ENCODE measurements at places on chromosomes 3 and 15.

DNA sequence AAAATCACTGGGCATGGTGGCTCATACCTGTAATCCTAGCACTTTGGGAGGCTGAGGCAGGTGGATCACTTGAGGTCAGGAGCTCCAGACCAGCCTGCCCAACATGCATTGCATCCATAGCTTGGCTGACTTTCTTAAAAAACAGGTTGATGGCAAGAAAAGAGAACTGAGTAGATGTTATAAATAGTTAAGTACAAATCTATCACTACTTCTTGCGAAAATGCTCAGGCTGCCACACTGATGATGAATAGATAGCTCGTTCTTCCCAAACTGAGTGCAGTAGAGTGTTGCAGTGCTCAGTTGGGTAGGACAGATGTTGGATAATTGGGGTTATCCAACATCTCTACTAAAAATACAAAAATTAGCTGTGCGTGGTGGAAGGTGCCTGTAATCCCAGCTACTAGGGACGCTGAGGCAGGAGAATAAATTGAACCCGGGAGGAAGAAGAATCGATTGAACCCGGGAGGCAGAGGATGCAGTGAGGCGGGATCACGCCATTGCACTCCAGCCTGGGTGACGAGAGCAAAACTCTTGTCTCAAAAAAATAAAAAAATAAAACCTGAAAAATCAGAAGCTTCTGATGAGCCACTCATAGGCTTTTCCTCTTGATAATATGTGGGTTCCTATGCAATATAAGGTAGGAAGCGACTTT, 1.2 kb downstream of the BTLA start:
- no peak for DNase-seq

DNA sequence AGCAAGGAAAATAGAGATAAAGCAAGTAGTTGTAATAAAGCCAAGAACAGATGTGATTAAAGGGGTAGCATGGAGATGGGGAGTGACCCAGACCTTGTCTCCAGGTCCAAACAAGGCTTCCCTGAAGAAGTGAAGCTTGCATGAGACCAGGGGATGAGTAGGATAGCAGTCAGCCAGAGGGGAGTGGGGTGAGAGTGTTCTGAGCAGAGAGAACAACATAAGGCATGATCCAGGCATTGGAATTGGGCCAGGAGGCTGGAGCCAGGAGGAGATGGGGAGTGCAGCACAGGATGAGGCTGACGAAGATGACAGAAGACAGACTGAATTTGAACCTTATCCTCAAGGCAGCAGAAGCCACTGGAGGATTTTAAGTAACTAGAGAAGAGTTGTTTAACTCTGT, 7.2 kb downstream of the TMOD2 start:
- DNase-seq: no peak

DNA sequence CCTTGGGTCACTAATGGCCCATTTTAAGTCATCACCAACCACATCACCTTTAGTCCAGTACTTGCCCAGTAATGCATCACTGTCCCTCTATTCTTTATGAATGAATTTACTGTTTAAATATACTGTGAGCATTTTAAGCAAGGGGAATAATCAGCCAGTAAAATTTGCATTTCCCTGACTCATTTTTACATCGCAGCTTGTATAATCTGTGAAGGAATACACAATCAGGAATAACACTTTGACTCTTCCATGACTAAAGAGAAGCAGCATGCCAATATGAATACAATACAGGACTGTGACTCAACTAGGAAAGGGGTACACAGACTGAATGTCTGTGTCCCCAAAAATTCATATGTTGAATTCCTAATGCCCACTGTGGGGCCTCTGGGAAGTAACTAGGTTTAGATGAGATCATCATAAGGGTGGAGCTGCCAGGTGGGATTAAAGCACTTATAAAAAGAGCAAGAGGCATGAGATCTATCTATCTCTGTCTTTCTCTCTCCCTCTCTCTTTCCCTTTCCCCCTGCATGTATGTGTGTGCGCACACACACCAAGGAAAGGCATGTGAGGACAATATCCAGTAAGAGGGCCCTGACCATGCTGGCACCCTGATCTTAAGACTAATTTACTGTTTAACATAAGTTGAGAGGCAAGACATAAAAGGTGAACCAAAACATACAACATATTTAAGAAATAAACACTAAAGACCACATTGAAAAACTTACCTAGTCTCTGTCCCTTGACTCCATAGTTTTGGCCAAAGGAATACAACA, 12.1 kb downstream of the B4GALT4 start:
- DNase-seq: no peak

DNA sequence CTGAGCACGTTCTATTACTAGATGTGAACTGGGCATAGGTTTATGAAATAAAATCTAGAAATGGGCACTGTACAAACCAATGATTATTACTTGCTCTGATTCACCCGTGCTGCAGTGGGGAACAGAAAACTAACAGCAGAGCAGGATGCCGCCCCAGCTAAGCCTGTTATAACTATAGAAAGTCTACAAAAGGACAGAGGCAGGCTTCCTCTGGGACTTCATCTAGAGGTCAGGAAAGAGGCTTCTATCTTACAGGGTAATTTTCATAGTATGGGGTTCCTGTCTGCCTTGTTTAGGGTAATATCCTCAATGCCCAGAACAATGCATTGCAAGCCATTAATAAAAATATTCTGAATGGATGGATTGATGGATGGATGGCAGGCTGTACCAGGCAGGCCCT, 177.0 kb upstream of the TBL1XR1 start:
- DNase-seq: no peak

- no peak for DNase-seq
Observed at GRCh38 chr15:50066202-50066601, 52.8 kb downstream of the ATP8B4 start.

GRCh38 chr3:138479438-138479863, 45.0 kb downstream of the ESYT3 start:
- DNase-seq: no peak

DNA sequence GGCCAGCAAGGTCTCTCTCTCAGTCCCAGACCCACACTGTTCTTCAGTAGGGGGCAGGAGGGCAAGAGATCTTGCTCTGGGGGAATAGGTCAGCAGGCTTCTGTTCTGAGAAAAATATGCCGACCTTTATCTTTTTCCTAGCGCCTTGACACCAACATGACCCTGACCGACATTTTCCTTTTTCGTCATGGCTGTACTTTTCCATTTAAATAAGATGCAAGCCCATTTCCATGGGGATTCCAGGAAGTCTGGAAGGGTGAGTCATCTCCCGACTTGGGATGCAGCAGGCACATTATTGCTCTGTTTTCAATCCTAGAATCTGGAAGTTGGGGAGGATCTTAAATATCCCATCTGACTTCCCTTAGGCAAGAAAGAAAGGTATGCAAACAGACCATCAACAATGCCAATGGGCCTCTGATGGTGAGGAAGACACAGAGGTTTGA, 261.5 kb upstream of the LRTM1 start:
- no peak for DNase-seq

DNA sequence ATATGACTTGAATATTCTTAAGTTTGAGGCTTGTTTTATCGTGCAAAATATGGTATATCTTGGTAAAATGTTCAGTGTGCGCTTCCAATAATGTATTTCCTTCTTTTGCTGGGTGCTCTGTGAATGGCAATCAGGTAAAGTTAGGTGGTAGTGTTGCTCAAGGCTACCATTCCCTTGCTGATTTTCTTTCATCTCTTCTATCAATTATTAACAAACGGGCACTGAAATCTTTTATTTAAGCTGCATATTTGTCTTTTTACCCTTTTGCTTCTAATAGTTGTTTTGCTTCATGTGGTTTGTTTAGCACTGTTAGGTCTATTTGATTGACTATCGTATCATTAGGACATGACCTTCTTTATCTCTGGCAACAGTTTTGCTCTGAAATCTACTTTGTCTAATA, 242.3 kb downstream of the CTNNB1 start:
- DNase-seq: no peak

DNA sequence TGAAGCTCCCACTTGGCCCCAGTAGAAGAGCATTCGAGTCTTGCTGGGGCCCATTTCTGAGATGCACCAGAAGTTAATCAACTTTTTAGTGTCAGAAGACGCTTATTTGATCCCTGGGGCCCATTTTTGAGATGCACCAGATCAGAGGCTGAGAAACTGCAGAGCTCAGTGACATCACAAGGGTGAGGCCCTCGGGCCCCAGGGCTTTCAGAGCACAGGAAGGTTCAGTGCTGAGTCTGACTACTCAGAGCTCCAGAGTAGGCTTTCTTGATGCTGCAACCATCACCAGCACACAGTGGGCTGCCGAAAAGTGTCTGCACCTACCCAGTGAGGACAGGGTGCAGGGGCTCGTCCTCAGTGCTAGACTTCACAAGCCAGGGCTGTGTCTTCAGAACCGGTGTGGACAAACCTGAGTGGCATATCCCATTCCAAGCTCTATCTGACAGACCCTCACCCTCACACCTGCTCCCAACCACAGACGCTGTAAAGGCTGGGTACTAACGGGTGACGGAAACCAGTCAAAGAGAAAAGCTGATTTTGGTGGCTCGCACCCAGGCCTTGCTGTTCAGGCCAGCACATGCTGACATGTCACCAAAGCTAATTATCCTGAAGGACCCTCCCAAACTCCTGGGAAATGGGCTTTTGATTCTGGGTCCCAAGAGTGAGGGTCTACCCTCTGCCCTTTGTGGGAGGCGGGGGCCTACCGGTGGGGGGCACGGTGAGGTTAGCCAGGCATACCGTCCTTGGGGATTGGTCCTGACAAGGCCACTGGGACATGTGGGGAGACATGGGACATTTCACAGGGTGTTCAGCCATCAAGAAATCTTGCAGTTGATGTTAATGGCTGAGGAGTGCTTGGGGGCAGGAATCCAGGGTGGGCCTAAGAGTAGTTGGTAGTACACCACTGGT, 83.0 kb downstream of the PDCD6IP start:
- DNase-seq: no peak

- DNase-seq: peak; percentile 24
Observed at GRCh38 chr15:89433686-89434085, 62.7 kb downstream of the RHCG start.

- DNase-seq: no peak
Observed at GRCh38 chr3:99250821-99251355, 349.4 kb upstream of the DCBLD2 start.

- DNase-seq: no peak
Observed at GRCh38 chr3:177929310-177929709, 606.9 kb upstream of the KCNMB2 start.

GRCh38 chr15:100191161-100191560, 150.6 kb downstream of the ADAMTS17 start:
- DNase-seq: no peak

GRCh38 chr3:60737633-60738399, 513.4 kb downstream of the FHIT start:
- DNase-seq: no peak

- DNase-seq: no peak
Observed at GRCh38 chr15:31296646-31297574, 29.7 kb upstream of the KLF13 start.

DNA sequence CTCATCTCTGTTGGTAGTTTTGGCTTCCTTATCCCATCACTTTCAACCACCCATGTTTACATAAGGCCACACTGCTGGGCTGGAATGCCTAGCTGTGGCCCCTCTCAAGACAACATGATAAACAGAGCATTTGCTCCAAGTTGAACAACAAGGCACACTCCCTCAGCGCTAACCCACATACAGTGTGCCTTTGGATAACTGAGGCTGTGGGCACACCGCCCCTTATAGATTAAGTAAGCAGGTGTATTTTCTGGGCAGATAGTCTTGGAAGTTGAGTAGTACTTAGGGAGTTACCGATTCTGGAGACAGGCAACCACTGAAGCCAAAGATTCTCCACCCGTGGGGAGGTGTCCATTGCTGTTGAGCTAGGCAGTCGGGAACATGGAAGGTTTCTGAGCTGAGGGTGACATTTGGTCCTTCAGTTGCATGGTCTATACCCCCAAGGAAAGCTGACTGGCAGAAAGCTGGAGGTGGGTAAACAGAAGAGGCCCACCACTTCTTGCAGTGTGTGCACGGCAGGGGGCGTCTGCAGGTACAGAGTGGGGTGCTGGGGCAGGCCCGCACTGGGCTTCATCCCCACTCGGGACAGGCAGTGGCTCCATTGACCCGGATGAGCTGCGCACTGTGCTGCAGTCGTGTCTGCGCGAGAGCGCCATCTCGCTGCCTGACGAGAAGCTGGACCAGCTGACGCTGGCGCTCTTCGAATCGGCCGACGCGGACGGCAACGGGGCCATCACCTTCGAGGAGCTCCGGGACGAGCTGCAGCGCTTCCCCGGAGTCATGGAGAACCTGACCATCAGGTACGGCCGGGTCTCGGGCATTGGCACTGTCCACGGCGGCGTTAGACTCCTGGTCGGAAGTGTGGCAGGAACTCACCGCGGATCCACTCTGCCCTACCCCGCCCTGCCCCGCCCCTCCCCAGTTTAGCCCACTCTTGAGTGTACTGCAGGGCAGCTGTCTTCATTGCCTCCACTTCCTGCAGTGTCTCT, 16.8 kb downstream of the NOX5 start:
- DNase-seq: no peak

DNA sequence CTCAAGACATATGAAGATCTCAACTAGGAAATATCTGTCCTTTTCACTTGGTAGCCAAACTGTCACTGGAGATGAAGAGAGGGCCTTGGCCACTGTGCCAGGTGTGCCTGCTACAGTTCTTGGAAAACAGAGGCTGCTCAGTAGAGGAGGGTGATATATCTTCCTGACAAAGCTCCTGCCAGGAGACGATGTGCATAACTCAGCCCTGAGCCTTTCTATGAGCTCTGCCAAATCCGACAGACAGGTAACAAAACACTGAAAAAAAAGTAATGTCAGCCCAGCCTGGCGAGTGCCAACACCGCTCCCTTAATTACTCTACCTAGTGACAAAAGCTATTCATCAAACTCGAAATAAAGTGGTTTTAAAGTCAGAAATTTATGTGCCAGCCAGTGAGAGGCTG, 123.2 kb downstream of the MFSD1 start:
- DNase-seq: no peak

DNA sequence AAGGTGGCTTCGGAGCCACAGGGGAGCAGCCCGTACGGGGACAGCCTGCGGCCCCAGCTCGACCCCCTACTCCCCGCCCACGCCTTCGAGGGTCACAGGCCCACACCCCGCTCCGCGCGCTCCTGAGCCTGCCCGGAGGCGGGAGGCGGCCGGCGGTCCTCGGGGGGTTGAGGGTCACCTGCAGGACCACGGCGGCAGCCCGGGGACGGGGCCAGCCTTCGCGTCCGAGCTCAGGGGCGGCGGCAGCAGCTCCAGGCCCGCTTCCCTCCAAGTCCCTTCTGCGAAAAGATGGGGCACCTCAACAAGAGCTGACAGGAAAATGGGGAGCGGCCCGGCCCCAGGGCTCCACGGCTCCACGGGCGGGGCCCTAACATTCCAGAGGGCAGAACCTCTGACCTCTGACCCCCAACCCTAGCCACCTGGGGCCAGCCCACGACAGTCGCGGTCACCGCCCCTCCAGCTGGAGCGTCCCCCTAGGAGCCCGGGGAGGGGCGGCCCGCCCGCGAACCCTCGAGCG, 428 bp downstream of the LYSMD4 start:
- DNase-seq: no peak

- no peak for DNase-seq
Observed at GRCh38 chr3:170493712-170494182, 75.1 kb downstream of the CLDN11 start.

GRCh38 chr3:56672-57071, 139.9 kb upstream of the CHL1 start:
- DNase-seq: no peak
